T follicular helper cell (primary cell): ENCODE measurements at places on chromosomes 1 and 21.

GRCh38 chr1:3527774-3528173 lies 73.3 kb downstream of the ARHGEF16 start:
- no peak for DNase-seq

DNA sequence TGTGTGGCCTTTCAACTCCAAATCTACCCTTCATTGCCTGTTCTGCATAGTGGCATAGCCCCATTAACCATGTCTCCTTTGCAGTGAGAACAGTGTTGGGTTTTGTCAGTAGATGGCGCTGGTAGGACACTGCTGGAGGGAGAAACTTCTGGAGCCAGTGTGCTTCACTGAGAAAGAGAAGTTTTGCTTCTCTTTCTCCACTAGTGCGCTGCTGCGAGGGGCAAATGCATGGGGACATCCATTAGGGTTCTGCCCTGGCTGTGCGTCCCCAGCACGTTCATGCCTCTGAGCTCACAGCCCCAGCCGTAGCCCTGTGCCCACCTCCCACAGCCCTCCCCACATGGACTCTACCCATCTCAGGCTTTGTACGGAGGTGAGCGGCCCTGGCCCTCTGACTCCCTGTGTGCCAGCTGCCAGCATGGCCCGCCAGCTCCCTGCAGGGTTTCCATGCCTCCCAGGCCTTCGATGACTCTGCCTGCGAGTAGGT lies 53.1 kb downstream of the RIMS3 start:
- DNase-seq, result peak; percentile 46

GRCh38 chr1:32977546-32978087 lies 13.0 kb upstream of the RNF19B start:
- DNase-seq, result no peak

- DNase-seq, result no peak
These were observed 24.6 kb upstream of the ADARB1 start for GRCh38 chr21:45049714-45050344.

GRCh38 chr21:34797921-34798535 lies 129.2 kb downstream of the CLIC6 start:
- no peak for DNase-seq

DNA sequence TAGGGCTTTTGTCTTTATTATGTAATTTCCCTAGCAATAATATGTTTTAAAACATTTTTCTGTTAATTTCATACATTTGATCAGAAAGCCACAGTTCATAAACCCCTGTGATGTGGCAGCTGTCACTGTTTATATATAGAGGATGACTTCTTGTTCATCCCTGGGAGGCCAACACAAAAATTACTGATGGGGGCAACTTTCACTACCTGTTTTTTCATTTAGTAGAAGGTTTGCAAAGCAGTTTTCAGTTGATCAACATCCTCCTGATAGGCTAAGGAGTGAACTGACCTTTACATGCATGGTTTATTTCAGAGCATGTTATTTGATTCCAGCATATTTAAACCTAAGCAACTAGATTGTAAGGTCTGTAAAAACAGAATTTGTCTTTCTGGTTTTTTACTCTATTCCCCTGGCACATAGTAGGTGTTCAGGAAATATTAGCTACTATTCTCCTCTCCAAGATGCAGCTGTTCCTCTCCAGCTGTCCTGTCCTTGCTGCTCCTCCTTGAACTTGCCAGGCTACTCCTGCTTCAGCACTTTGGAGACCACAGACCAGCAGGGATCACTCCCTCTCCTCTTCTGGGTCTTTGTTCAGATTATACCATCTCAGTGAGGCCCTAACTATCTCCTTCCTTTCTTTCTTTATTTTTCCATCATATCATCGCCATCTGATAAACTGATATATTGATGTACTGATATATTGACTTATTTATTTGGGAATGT lies 54.7 kb downstream of the ROR1 start:
- DNase-seq, result no peak

DNA sequence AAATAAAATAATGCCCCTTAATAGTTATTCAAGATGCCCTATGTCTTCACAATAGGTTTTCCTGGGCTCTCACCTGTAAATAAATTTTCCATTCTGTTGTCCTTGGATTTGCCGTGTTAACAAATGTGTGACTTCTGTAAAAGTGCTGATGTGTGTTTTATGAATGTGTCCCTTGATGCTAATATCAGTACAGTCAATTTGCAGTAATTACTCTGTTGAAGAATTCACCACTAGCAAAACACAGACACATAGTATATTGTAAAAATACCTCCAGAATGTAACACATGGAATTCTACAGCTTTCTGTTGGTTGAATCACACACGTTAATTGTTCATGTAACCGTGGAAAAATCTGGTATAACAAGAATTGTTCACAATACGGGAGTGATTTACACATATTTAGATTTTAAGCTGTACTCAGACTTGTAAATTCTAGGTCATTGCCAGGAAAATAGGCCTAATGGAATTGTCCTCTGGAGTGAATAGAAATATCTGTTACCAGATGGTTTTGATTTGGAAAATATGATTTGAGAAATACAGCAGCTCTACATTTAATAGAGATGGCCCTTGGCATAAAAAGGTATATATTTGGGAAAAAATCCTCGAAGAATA lies 36.7 kb upstream of the KCNK2 start:
- DNase-seq, result no peak

- no peak for DNase-seq
These were observed 3.4 kb downstream of the RUNX3 start for GRCh38 chr1:24926563-24927249.

GRCh38 chr1:168607872-168608428 lies 31.5 kb downstream of the XCL1 start:
- DNase-seq, result no peak

GRCh38 chr1:9680828-9681227 lies 29.3 kb downstream of the PIK3CD start:
- no peak for DNase-seq

DNA sequence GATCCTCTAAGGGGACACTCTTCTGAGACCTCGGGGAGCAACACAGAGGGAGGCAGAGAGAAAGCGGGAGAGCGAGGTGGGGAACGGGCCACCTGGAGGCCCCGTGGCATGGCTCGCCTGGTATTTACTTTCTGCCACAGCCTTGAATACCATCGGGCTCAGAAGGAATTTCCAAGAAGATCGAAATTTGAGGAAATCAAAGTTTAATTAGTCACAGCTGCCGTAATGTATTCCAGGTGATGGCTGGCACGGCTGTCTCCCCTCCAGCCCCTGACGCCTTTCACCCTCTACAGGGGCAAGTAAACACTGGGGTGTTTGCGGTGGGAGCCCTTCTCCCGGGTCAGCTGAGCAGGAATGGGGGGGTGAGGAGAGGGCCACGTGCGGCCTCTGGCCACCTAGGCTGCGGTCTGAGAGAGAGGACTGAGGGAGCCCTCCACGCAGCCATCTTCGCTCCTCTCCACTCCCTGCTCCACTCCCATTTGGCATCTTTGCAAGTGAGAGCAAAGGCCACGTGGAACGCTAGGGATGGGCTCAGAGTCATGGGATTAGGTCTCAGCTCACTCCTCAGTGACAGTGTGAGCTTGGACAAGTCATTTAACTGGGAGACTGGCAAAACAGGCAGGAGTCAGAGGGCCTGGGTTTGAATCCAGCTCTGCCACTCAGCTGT lies 125.2 kb downstream of the SYF2 start:
- DNase-seq, result no peak

- no peak for DNase-seq
These were observed 35.3 kb downstream of the UMODL1 start for GRCh38 chr21:42106425-42106824.

DNA sequence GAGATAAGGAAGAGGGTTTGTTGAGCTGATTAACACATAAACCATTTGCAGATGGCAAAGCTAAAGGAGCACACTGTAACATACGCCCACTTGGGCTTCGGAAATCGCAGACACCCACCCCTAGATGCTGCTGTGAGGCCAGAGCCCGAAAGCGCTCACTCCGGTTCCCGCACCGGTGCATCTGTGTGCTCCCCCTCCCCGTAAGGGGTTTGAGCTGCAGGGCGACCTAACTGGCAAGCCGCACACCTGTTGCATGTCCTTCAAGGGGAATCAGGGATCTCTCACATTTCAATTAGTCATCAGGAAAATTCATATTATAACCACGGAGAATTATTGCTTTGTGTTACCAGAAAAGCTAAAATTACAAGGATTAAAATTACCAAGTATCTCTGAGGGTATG lies 1.4 kb upstream of the CFH start:
- DNase-seq, result no peak

DNA sequence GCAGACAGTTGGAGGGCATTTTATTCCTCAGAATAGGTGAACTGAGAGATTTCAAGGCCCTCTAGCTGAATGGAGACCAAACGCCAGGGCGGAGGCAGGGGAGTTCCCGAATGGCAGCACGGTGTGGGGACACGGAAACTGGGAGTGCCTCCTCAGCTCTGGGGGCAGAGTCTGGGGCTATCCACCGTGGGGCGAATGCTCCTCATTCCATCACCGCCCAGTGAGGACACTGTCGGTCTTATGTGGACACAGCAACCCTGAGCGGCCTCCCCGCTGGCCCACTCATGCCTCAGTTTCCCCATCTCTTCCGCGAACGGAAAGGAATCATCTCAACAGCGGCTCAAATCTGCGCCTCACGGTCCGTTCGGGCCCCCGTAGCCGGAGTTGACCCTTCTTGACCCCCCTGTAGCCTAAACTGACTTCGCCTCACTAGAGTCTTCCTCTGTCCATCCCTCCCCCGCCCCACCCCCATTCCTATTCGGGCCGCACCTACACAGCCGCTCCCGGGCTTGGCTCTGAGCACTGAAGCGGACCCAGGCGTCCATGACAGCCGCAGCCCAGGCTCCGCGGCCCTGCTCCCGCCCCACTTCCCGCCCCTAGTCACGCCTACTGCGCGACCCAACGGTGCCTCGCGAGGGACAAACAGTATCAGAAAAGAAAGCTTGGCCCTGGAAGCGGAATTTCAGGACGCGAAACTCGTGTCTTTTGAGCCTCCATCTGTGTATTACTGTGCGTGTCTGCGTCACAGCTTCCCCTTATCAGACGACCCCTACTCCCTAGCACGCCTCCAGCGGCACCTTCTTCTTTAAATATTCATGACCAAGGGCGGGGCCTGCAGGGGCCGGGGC lies at the start of gene PEX11B:
TSS of gene PEX11B (minus strand) at position 574 of the 848 bp plus-strand sequence. CDS start at position 545, 29 bp downstream.
- DNase-seq, result peak; percentile 89

DNA sequence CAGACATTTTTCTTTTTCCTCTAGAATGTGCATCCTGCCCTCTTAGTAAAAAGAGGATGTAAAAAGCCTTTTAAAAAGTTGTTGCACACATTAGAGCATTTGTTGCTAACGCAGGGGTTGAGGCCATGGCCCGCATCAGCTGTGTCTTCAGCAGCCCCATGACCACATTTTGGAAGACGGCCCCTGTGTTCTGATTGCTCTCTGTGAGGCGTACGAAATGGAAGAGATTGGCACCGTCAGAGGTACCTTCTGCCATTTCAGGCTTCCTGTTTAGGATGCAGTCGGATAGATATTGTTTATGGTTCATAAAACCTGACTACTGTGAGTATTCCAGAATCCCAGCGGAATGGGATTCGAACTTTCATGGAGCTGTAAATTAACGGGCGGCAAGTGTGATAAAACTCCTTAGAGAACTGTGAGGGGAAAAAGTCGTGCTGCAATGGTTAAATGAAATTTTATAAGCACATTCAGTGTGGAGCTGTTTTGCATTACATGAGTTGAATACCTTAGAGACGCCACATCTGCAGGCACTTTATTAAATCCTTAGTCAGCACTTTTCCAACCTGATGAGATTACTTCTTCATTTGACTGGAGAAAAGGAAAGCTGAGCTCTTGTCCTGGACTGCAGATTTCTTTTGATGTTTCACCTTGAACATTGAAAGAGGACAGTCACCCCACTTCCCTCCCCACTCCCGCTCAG lies 273.9 kb downstream of the TM2D1 start:
- DNase-seq, result no peak

DNA sequence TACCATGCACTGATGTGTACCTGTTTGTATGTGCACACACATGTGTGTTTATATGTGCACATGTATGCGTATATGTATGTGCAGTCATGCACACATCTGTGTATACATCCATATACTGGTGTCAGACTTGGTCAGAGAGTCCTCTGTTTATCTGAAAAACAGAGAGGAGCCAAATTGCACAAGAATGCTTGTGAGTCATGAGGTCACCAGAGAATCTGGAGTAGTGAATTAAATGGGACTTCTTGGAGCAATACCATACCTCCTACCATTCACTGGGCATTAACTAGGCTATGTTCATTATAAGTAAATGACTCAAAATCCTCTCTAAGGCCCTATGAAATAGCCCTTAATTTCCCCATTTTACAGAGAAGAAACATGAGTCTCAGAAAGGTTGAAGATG lies 272.1 kb upstream of the C1orf87 start:
- no peak for DNase-seq

DNA sequence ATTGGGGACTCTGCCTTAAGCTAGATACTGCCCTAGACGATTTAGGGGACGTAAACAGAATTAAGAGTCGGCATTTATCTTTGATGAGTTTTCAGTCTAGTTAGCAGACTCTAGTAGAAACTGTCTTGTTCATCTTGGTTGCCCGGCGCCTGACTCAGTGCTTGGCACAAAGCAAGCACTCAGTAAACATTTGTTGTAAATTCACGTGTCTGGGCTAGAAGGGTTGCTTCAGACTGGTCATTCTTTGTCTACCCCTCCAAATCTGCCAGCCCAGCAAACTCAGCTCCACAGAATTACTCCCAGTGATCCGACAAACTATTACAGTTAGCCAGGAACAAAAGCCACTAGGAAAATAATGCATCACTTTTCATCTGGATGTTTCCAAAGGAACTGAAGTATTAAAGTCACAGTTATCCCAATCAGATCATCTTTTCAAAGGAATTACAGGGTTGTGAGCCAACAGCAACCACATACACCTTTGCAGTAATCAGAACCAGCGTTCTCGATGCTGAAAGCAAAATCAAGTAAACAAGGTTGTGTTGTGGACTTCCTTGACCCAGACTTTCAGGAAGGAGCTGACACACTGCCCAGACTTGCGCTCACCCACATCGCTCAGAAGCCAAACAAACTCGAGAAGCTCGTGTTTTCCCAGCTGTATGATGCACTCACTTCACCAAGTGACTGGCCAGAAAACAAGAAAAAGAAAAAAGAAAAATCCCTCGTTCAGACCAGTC lies 66.5 kb upstream of the GADD45A start:
- DNase-seq, result no peak

GRCh38 chr21:44500111-44500510 lies 39.9 kb downstream of the KRTAP10-1 start:
- no peak for DNase-seq

DNA sequence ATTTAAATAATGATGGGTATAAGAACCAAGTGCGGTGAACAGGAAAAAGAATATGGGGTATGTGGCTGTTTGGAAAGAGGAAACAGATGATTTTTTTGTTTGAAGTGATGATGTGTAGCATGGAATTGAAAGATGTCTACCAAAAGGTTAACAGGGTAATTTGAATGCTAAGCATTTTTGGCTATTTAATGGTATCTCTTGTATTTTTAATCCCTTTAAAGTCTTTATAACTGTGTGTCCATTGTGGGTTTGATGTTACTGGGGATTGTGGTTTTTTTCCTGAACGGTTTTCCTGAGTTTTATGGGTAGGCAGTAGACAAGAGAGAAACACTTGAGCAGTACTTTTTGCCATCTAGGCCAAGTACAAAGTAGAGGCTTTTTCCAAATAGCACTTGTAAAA lies 63.2 kb downstream of the PRDM2 start:
- no peak for DNase-seq
